ENCODE measurements at places on chromosomes 6 and 20. TPM values are rescaled to one million over a fixed set of nuclear protein-coding genes. Genes with fewer than 3 reads are reported as not detected.

- DNase-seq = no peak
Measured at GRCh38 chr20:59146780-59147565, 16.6 kb upstream of the ZNF831 start.

DNA sequence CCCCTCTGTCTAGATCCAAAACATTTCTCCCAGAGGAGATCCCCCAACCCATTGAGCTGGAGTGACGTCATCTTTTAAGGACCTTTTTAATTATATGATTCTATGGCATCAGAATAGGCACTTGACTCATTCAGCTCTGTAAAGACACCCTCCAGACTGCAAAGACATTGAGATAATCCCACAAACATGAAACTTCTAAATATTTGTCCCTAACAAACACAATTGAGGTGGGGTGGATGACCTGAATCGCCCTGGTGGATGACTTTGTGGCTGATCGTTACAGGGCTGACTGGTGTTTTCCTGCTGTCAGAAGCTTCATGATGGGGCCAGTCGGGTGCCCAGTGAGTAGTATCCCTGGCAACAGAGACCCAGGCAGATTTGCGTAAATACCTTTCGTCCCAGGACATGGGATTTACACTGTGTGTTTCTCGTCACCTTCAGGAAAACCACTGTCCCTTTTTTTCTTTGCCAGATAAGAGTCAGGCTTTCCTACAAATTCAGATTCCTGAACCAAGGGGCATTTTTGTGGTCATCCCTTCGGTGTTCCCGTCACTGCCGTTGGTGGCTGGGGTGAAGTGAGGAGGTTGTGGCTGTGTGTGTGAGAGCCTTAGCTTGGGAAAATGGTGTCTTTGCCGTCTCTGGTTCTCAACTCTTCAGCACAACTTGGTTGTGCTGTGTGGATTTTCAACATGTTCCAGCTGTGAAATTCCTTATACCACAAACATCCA, 5.3 kb upstream of the PCK1 start:
- DNase-seq = no peak

DNA sequence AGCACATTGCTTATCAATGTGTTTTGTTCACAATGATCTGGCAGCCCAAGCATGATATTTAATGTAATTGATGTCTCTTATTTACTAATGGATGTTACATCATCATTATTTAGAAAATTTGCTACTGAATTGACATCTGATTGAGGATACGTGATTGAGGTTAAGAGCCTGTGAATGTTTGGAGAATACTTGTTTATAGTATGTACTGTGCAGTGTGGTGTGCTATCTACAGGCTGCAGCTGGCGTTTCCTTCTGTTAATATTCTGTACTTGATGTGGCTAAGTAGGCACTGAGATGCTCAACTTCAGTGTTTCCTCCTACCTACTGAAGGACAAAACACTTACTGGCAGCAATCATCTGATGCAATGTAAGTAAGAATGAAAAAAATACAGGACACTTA, 709.6 kb upstream of the FLRT3 start:
- no peak for DNase-seq

GRCh38 chr20:45174434-45175364, at the start of gene PI3:
Gene PI3, plus strand, starts transcription at chr20:45174902. Its CDS starts 21 bp downstream, at chr20:45174923.
- DNase-seq = no peak

DNA sequence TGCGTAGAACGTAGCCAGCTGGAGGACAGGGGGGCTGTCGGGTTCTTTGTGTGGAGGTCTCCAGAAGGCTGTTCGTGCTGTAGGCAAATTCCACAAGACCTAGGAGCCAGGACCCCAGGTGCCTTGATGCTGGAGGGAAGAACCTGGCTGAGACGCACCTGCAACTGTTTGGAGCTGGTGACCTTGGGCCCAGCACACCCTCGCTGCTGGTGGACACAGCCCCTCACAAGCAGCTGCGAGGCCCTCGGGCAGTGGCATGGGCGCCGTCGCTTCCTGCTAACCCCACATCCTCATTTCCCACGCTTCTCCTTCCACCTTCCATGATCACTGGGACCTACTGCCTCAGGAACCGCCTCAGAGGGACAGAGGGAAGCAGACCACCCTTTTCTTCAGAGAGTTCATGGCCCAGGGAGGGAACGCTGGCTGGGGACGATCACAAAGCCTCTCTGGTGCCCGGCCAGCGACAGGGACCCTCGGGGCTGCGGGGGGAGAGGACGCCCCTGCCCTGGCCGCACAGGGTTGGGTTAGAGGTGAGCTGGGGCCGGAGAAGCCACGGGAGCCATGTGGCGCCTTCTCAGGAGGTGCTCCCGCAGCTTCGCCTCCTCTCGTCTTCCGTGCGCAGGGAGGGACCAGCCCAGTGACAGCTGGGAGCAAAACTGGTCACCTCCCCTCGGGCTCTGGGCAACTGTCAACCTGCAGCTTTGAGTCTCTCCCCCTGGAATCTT, 18.4 kb downstream of the DLL1 start:
- no peak for DNase-seq

DNA sequence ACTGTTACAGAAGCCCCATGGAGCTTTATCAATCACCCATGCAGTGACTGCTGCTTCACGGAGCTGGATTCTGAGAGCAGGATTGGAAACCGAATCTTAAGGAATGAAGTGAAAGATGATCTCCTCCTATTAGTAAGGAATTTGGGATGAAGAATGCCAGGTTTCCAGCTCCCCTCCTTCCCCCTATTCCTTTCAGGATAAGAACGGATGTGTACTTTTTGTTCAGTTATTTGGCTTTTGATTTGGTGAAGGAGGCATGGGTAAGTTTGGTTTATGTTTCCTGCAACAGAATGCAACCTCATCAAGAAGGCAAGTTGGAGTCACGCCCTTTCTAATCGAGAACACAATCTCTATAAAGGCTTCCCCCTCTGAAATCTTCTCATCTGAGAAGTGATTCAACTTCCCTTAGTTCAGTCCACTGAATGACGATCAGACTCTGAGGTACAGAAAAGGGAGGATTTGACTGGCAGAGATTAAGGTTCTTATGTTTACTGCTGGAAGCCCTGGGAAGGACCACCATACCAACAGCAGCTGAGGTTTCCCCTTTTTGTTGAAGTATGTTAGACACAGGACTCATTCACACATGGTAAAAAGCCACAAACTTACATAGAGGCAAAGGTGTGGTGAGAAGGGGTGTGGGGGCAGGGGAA, 5.5 kb downstream of the ELMO2 start:
- DNase-seq = no peak

- DNase-seq = no peak
Measured at GRCh38 chr6:50961611-50962010, 142.9 kb downstream of the TFAP2B start.

DNA sequence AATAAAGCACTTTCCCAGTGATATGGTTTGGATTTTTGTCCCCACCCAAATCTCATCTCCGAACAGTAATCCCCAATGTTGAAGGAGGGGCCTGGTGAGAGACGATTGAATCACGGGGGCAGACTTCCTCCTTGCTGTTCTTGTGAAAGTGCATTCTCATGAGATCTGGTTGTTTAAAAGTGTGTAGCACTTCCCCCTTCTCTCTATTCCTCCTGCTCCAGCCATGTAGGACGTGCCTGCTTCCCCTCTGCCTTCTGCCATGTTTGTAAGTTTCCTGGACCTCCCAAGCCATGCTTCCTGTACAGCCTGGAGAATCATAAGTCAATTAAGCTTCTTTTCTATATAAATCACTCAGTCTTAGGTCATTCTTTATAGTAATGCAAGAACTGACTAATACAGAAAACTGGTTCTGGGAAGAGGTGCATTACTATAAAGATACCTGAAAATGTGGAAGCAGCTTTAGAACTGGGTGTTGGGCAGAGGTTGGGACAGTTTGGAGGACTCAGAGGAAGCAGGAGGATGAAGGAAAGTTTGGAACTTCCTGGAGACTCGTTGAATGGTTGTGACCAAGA, 7.4 kb downstream of the EPM2A start:
- no peak for DNase-seq

GRCh38 chr6:124854338-124854922, 107.8 kb upstream of the RNF217 start:
- DNase-seq = no peak

DNA sequence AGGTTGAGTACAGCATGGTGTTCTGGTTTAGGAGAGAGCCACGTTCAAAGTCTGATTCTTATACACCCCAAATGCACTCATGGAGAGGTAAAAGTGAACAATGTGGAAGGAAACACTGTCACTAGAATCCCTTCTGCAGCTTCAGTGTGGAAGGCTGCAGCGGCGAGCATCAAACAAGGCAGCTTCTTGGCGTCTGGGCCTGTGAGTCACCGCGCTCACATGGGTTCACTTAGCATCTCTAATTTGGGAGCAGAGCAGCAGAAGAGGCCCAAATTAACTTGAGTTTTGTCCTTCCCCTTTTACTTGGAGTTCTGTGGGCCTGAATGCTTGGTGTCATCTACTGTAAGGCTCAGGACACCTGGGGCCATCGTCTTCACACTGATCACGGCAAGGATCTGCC, 10.9 kb upstream of the E2F1 start:
- no peak for DNase-seq

- DNase-seq = no peak
Measured at GRCh38 chr20:42721923-42722322, 467.8 kb downstream of the PTPRT start.

DNA sequence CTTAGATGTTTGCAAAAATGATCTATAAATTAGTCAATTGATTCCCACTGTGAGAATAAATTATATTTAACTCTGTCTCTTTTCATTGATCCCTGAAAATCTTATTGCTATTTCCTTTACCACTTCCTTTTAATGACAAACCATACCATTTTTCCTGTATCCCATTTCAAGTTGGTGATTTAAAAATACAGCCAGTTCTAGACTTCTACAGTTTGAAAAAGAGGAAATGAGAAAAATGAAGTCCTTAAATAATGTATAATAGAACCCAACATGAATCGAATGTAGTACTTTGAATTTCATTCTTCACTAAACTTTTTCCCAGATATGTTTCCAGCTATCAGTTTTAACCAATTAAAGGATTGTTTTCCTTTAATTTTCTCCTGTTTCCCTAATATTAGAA, 29.5 kb upstream of the SDHAF4 start:
- DNase-seq = no peak

GRCh38 chr20:20211274-20211987, 156.5 kb upstream of the INSM1 start:
- DNase-seq = peak; percentile 26

- peak; percentile 6 for DNase-seq
Measured at GRCh38 chr6:128882991-128883611, at the start of gene LAMA2. Gene LAMA2, plus strand, starts transcription at chr6:128883138. Its CDS starts 108 bp downstream, at chr6:128883246.

DNA sequence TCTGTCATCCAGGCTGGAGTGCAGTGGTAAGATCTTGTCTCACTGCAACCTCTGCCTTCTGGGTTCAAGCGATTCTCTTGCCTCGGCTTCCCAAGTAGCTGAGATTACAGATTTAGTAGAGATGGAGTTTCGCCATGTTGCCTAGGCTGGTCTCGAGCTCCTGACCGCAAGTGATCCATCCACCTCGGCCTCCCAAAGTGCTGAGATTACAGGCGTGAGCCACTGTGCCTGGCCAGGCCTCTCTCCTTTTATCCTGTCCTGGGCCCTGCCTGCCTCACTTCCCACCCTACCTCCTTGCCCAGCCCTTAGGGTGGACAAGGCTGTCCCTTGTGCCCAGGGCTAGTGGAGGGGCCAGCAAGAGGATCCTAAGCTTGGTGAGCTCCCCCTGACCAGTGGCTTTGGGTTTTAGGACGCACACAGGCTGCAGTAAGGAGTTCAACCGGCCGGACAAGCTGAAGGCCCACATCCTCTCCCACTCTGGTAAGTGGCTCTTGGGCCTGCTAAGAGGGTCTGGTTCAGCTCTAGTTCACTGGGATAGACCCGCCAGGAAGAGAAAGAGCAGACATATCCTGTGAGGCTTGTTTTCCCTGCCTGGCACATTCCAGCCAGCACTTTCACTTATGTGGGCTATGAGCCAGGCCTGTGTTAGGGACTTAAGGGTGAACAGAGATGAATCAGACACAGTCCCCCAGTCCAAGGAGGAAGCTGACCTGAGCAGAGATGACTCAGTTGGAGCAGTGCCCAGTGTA, 21.9 kb upstream of the CHMP4B start:
- peak; percentile 88 for DNase-seq

DNA sequence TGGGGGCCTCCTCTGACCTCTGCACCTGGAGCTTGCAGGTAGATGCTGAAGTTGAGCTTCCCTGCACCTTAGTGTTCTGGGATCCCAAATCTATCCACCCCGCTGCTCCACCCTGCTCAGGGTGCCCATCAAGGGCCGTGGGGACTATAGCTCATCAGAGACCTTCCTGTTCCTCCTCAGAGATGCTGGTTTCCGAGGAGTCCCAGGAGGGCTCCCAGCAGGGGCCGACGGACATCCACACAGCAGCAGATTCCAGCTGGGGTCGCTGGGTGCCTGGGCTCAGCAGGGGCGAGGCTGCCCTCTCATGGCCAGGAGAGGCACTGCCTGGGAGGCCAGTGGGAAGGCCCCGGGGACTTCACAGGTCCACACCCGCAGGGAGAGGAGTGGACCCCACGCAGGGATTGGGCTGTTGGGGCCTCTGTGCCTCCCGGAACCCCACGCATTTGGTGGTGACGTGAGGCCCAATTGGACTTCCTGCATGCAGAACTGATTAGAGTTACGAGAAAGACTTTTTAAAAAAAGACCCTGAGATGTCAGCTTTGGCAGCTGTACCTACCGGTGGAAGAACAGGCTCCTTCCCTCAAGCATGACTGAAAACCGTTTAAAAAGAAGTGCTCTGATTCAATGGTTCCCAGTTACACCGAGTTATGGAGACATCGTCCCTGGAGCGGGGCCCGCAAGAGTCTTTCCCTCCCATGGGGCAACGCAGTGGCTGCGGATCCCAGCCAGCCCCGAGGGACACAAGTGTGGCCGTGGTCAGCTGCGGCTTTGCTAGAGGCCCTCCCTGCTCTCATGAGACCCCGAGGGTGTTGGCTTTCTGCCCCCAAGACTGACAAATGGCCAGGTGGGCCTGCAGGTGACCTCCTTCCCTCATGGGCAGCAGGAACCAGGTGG, 25.3 kb upstream of the SLCO4A1 start:
- DNase-seq = peak; percentile 84

- no peak for DNase-seq
Measured at GRCh38 chr6:100257793-100258395, 206.8 kb downstream of the SIM1 start.

GRCh38 chr6:40852779-40853373, 186.1 kb downstream of the UNC5CL start:
- no peak for DNase-seq

DNA sequence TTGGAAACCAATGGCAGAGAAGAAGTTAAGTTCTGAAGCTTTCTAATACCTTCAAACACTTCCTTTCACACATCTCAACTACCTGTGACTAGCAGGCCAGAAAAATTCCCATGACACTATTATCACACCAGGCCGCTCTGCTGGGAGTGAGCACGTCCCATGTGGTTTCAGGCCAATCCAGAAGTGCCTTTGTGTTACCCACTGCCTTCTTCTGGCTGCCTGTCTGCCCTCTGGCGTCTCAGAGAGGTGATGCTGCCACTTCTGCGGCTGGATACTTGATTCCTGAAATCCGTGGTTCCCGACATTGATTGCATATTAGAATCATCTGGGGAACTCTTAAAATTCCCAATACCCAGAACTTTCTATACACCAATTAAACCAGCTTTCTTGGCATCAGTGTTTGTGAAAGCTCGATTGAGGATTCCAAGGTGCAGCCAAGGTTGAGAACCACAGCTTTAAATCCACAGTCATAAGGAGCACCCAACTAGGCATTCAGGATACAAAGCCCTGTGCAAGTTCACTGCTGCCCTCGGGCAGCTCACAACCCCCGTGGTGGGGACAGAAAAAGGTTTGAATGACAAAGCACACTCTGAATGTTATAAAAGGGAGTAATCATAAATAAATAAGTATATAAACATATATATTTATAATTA, 65.6 kb downstream of the STMND1 start:
- no peak for DNase-seq

Gene MYLK4
- 0.26 TPM for total RNA-seq

Gene GSTA2
- total RNA-seq = not detected

Gene ENPP1
- total RNA-seq = 21.5 TPM

Gene SLC35D3
- total RNA-seq = not detected

Gene TCP11
- total RNA-seq = 1.6 TPM

Gene CST8
- not detected for total RNA-seq

Gene KHDC1L
- total RNA-seq = not detected

Gene PSMB8
- total RNA-seq = 118 TPM

All from SJSA1 (cell line).